Left ventricle myocardium inferior (tissue), 1 donor: ENCODE measurements at places on chromosomes 5 and 9. TPM values are rescaled to one million over a fixed set of nuclear protein-coding genes. Genes with fewer than 3 reads are reported as not detected.

GRCh38 chr9:88076286-88077070 lies 61.8 kb downstream of the SPATA31C2 start:
- peak; percentile 79 for DNase-seq

The SHISAL2B gene
- not detected for total RNA-seq

The FAM151B gene
- 0.91 TPM for total RNA-seq

- DNase-seq, result no peak
Measured at GRCh38 chr9:126618190-126618584, 4.5 kb downstream of the LMX1B start.

DNA sequence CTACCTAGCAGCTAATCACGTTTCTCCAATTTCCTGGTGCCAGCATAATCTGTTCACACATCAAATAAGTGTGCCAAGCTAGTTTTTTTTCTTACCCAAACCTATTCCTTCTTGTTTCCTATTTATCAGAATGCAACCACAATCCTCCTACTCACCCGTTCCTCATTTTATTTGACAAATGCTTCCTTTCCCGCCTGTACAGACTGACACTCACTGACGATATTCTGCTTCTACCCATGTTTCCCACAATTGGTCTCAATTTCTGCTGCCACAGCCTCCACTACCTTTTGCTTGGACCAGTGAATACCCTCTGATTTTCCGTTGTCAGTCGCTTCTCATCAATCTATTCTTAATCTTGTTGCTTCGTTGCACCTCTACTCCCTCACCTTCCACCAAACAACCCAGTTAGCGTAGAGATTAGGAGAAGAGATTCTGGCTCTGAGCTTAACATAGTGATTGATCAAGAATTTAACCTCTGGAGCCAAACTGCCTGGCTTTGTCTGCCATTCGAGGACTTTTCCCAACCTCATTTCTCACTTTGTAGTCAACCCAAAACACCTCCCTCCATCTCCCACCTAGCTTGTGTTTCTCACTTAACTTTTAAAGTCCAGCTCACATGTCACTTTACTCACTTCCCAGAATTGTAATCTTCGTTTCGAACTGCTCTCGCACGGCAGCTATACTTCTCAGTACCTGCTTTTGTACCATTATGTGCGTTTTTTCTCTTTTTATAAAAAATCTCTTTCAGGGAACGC lies 729 bp upstream of the TMEM38B start:
- no peak for DNase-seq

GRCh38 chr9:129816501-129817435 lies 7.2 kb downstream of the TOR1A start:
- no peak for DNase-seq
